Activated T-cell treated with anti-CD3 and anti-CD28 coated beads, Interleukin-2, amount 50 U/mL, for 4 hours (primary cell): ENCODE measurements at places on chromosomes 2 and 18. TPM values are rescaled to one million over a fixed set of nuclear protein-coding genes. Genes with fewer than 3 reads are reported as not detected.
A peak's percentile ranks its signal among the peaks of the same experiment; 100 is the strongest.

DNA sequence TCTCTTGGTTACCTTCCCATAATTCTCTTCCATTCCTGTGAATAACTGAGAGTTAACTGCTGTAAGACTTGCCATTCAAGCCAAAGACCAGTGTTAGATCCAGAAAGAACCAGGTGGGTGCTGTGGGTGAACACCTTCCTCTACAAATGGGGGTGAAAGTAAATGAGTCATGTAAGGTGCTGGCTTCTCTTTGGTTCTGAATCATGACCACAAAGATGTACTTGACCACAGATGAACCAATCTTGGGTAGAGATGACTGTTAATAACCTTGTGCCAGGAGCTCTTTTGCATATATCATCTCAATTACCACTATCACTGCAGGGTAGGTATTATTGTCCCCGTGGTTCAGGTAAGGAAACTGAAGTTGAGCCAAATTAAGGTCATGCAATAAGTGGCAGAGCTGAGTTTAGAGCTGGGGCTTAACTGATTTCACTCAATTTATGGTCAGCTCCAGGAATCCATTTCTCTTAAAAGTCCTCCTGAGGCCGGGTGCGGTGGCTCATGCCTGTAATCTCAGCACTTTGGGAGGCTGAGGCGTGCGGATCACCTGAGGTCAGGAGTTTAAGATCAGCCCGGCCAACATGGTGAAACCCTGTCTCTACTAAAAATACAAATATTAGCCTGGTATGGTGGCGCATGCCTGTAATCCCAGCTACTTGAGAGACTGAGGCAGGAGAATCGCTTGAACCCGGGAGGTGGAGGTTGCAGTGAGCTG is 244.9 kb upstream of the CXCR4 start:
- no peak for DNase-seq

DNA sequence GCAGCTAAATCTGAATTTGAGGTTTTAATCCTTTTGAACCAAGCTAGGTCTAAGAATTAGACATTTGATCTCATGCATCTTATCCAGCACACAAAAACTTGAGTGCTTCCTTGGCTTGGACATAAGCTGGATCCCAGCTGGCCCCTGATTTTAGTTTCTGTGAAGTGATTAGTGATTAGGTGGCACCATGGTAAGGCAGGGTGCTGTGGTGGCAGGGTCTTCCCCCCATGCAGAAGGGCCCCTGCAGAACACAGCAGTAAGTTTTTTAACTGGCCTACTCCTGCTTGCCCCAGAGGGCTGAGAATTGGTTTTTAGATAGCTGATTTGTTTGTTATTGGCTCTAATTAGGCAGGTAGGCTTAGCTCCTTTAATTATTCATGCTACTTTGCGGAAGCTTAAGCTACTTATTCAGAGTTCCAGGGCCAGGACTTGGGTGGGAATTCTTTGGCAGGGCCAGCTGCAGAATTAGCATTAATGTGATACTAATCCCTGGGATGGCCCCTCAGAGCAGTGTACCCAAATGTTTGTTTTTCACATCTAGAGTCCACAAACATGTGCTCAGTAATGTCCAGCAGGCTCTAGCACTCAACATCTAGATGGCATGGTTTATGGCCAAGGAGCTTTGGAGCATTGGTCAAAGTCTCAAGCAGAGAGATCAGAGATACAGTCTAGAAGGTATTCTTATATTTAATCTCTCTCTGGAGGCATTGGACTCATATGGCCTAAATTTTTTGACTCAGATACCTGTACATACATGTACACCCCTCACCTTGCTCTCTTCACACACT is 99.6 kb downstream of the FMNL2 start:
- DNase-seq, result no peak

DNA sequence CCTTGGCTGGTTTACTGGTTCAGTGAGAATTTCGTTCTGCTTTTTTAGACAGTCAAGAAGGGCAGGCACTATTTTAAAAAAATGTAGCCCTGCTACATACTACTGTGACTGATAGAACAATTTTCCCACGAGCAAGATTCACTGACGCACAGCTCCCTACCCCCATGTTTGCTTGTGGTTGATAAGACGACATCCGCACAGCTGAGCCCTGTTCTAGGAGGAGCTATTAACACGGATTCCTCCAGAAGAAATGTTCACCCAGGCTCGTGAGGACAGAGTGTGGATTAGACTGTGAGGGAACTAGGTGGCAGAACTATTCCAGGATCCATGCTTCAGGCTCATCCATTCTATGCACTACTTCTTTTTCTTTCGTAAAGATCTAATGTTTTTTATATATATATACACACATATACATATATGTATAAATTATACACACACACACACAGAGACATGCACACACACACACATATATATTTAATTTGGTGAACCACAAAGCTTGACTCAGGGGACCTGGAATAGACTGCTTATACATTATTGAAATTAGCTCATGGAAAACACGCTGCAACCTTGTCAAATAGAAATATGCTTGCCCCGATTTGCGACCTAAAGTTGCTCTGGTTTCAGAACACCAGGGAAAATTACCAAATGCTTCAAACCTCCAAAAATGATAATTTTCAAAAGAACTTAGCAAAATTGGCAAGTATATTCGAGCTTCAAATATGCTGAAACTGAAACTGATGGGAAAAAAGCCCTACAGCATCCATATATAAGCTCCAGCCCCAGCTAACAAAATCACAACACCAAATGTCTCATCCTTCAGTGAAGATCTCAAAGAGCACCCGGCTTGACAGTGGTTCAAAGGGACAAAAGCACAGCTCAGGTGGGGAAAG is 370.4 kb downstream of the SOCS6 start:
- peak; percentile 30 for DNase-seq

- DNase-seq, result no peak
These were observed 397.3 kb downstream of the SOX11 start for GRCh38 chr2:6089474-6089873.

DNA sequence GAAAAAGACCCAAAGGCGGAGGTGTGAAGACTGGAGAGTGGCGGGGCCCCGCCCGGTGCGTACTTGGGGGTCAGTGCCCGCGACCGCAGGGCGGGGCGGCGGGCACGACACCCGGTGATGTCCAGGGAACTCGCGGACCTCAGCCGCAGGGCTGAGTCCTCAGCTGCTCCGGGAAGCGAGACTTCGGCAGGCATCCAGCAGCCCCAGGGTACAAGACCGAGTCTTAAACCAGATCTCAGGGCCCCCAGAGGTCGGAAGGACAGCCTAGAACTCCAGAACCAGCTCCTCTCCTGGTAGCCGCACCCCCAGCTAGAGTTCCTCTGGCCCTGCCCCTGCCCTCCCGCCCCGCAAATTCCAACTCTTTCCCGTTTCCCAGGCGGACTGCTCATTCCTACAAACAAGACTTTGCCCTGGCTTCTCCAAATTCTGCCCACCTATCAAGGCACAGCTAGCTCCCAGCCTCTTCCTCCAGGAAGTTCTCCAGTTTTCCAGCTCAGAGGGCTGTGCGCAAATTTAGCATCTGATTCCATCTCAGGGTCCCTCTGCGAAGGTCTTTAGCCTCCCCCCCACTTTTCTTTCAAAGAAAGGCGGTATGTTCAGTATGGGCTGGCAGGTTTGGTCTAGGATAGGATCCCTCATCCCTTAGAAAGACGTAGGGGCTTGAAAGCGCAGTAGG is 26.0 kb upstream of the NOTO start:
- DNase-seq, result no peak

DNA sequence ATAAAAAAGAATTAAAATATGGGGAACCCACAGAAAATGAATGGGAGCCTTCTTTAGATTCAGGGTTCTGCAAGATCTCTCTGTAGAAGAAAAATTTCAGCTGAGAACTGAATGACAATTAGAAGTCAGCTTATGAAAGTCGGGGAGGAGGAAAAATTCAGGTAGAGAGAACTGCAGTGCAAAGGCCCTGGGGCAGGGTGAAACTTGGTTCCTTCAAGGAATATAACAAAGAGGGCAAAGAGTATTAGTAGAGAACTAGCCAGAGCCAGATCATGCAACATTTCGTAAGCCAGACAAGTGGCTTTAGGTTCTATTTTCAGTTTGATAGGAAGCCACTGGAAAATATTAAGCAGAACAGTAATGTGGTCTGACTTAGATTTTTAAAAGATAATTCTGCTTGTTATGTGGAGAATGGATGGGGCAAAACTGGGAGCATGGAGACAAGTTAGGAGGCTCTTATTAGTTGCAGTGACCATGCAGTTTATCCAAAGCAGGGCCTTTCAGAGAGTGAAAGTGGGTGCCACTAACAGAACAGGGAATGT is 27.9 kb downstream of the RAB27B start:
- no peak for DNase-seq

GRCh38 chr18:77136871-77137665 is 4.5 kb upstream of the MBP start:
- DNase-seq, result no peak

DNA sequence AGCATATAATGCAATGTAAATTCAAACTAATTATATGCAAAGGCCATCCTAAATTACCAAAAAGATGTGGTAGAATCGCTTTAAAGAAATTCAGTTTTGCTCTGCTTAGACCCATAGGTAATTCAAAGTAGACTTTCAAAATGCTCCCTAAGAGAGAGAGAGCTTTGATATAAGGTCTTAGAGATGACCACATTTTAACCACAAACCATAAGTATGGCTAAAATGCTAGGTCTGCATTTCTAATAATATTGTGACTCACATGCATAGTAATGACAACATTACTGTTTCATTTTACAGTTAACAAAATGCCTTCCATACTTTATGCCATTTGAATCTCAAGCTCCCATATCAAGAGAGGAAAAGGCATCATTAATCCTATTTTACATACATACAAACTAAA is 144.5 kb downstream of the RAD51AP2 start:
- no peak for DNase-seq

Gene TMEM131
- 31.6 TPM for total RNA-seq

Gene SAG
- total RNA-seq, result not detected

Gene GALNT14
- 1.3 TPM for total RNA-seq

Gene UGT1A6
- not detected for total RNA-seq
